ENCODE measurements at places on chromosomes 16 and 17.

DNA sequence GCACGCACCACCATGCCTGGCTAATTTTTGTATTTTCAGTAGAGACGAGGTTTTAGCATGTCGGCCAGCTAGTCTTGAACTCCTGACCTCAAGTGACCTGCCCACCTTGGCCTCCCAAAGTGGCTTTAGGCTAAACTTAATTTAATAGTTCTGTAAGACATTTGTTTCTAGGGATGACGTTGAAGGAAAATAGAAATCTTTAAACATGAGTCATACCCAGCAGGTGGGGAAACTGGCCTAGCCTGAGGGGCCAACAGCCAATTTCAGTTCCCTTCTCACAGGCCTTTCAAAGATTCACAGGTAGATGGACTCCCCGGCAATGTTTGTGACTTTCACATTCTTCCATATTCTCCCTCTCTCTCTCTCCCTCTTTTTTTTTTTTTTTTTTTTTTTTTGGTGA, 18.1 kb upstream of the ITPRIPL2 start:
- peak; percentile 90 for DNase-seq

- no peak for DNase-seq
These were observed 32.3 kb downstream of the FBXO31 start for GRCh38 chr16:87351320-87351698.

DNA sequence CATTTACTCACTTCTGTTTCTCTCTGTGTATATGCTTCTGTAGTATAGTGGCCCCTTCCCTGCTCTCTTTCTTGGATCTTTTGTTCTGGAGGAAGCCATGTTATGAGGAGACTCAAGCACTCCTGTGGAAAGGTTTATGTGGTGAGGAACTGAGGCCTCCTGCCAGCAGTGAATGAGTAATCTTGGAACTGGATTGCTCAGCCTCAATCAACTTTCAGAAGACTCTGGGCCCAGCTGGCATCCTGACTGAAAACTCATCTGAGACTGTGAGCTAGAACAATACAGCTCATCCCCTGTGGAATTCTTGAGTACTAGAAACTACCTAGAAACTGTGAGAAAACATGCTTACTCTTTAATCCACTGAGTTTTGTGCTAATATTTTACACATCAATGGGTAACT, 133.1 kb upstream of the ZKSCAN2 start:
- DNase-seq = no peak

GRCh38 chr17:27905447-27906225, 12.5 kb upstream of the LYRM9 start:
- DNase-seq = no peak

DNA sequence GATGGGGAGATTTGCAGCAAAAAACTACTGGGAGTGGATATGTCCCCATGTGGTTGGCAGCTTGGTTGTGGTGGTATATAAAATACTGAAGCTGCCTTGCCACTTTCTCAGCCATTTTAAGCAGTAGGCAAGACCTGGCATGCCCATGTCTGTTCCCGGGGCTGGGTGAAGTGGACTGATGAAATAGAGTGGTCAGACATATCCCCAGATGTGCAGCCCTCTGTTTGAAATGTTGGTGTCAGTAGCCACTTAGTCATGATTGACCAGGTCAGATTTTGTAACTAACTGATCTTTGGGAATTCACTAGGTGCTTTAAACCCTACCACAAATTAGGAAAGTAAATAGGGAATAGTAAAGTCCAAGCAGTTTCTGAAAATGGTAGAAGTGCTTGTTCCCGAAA, 151.6 kb downstream of the PHKB start:
- no peak for DNase-seq

GRCh38 chr16:79647586-79647985, 47.0 kb upstream of the MAF start:
- no peak for DNase-seq

- no peak for DNase-seq
These were observed 646.1 kb downstream of the CDH11 start for GRCh38 chr16:64475627-64476351.

GRCh38 chr16:9904526-9904925, 277.7 kb downstream of the GRIN2A start:
- DNase-seq = no peak

DNA sequence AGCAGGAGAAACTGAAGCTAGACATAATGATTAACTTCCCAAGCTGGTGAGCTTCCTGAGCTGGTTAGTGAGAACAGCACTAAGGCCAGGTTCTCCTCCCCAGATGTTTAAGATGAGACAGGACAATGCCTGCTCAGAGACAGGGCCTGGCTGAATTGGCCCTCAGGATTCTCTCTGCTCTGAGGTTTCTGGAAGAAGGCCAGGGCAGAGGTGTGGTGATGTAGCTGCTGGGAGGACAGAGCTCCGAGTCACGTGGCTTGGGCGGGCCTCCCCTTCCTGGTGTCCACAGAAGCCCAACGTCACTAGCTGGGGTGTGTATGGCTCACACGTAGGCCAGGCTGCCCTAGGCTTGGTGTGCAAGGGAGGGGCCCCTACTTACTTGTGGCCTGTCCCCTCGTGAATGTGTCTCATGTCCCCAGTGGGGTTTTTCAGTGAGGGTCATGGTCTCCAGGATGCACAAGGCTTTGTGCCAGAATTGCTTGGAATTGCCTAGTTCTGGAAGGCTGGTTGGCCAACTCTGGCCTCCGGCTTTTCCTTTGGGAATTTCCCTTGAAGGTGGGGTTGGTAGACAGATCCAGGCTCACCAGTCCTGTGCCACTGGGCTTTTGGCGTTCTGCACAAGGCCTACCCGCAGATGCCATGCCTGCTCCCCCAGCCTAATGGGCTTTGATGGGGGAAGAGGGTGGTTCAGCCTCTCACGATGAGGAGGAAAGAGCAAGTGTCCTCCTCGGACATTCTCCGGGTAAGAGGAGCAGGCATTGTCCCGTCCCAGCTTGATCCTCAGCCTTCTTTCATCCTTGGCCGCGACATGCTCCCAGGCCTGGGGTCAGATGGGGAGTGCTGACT, 3.4 kb downstream of the NOD2 start:
- DNase-seq = no peak

DNA sequence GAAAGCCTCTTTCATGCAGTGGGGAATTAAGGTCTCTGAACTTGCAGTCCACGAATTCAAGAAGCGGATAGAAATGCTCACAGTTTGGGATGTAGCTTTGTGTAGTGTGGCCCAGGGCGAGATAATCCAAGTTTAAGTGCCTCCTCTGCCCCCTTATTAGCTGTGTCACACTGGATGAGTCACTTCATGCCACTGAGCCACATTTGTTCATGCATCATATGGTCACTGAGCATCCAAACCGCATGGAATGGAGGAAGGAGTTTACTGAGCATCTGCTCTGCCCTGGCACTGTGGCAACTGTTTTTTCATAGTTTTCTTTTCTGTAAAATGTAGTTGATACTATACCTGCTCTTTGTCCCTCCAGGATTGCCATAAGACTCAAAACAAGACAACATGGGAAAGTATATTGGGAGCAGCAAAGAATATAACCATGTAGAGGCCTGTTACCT, 15.1 kb upstream of the DHX8 start:
- DNase-seq = no peak
